ENCODE measurements at places on chromosomes 13 and 19. TPM values are rescaled to one million over a fixed set of nuclear protein-coding genes. Genes with fewer than 3 reads are reported as not detected.

LYL1 gene
- polyA plus RNA-seq, result 2.2 TPM

KLF1 gene
- polyA plus RNA-seq, result not detected

GRCh38 chr13:106440866-106441265 lies 94.6 kb downstream of the EFNB2 start:
- H3K27me3 ChIP-seq, result no peaks in the 10 kb centered on the region
- no peaks in the 10 kb centered on the region for H3K36me3 ChIP-seq
- DNase-seq, result no peak
- H3K27ac ChIP-seq, result no peak overlapping the region
- no peaks in the 10 kb centered on the region for H3K4me1 ChIP-seq

NCAN gene
- 0.03 TPM for polyA plus RNA-seq

DNA sequence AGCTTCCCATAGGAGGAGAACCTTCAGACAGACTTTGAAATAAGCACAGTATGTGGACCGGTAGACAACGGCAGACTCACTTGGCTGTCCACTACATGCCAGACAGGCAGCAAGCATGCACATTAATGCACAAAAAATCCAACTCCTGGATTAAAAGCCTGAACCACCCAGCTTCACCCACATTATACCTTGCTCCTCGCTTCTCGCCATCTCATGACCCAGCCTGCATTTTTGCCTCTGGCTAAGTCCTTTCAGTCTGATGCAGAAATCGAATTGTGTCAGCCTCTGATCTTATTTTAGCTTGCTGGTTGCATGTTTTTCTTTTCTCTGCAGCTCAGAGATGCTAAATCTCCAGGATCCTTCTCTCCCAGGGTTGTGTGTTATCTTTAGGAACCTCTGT lies 358.7 kb downstream of the RFC3 start:
- no peak for DNase-seq
- no peaks in the 10 kb centered on the region for H3K36me3 ChIP-seq
- no peak overlapping the region for H3K27ac ChIP-seq
- peaks cover 10% of the 10 kb centered on the region for H3K4me1 ChIP-seq

DNA sequence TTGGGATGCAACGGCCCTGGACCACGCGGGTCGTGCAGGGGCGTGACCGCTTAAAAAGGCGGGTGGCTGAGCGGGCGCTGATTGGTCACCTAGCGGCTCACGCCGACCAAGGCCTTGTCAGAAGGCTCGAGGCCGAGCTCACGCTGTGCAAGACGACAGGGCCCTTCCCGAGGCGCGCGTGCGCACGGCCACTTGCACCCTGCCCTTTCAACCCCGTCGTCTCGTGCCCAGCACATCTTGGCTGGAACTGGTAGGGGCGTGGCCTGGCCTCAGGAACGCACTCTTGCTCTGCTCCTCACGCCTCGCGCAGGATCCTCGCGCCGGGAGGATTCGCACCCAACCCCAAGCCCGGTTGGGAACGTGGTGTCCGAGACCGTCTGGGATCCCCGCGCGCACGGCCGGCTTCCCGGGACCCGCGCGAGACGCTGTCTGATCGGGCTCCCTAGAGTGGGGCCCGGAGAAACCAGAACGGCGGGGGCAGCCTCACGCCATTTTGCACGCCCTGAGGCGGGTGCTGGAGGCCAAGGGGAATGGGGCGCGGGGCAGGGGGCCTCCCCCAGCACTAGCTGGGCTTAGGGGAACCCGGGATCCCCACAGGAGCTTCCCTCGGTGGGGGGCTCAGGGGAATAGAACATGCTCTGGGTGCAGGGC lies at the start of gene MEIOSIN:
Gene MEIOSIN (plus strand): TSS at position 280 of the 651 bp plus-strand sequence. CDS start 1,938 bp downstream, outside the sequence.
- no peak for DNase-seq
- no peak within 1 kb of the TSS for H3K4me3 ChIP-seq

DNA sequence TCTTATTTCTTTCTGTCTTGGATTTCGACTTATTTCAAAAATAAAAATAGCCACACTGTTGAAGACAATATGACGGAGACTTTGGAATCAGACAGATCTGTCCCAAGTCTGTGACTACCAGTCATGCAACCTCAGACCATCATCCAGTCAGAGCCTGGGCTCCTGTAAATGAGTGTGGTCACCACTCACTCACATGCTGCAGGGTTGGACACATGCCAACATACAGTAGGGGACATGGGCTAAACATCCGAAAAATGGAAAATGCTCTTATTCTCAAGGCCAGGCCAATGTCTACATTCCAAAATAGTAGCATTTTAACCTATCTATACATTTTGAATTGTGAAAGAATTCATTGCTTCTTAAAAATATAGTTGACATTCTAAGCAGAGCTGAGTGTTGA lies 75.5 kb upstream of the EDNRB start:
- no peak overlapping the region for H3K27ac ChIP-seq
- H3K36me3 ChIP-seq, result no peaks in the 10 kb centered on the region
- no peak for DNase-seq
- H3K27me3 ChIP-seq, result no peaks in the 10 kb centered on the region
- H3K4me3 ChIP-seq, result no peak overlapping the region

DNA sequence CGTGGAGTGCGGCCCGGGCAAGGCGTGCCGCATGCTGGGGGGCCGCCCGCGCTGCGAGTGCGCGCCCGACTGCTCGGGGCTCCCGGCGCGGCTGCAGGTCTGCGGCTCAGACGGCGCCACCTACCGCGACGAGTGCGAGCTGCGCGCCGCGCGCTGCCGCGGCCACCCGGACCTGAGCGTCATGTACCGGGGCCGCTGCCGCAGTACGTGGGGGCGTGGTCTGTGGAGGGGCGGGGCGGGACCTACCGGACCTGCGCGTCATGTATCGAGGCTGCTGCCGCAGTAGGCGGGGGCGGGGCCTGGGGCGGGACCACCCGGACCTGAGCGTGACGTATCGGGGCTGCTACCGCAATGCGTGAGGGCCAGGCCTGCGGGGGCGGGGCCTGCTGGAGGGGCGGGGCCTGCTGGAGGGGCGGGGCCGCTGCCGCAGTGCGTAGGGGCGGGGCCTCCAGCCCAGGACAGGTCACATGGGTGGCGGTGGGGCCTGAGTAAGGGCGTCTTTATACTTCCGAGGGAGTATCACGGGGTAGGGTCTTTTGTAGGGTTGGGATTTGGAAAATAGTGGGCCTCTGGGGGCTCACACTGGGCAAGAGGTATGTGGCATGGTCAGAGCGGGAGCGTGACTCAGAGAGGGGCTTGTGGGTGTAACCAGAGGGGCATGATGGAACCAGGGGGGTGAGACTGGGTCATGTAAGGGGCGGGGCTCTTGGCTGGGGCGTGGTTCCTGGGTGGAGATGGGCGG lies 4.3 kb downstream of the FSTL3 start:
- H3K4me1 ChIP-seq, result peaks cover 29% of the 10 kb centered on the region
- no peaks in the 10 kb centered on the region for H3K27me3 ChIP-seq
- peak overlapping the region; percentile 82 for H3K4me3 ChIP-seq
- no peaks in the 10 kb centered on the region for H3K36me3 ChIP-seq
- H3K27ac ChIP-seq, result peak overlapping the region; percentile 93

DNA sequence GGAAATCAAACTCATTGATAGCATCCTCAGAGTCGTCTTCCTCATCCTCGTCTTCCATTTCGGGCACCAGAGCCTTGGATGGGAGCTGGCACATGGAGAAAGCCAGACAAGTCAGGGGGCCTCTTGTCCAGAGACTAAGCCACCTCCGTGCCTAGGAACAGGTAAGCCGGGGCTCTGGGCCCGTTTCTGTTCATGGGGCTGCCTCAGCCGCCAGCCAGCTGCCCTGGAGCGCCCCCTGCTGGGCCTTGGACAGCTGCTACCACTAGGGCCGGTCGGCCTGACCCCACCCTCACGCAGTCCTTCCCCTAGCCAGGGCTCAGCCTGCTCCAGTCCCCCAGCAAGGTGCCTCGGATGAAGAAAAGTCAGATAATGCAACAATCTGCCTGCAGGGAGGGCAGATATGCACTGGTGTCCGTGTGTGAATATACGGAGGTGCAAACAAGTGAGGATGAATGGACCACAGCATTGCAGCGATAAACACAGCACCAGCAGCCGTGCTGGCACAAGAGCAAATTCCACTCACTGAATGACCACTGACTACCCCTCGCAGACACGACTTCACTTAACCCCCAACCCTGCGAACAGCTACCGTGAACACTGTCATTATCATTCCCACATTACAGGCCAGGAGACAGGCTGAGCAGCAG lies 11.9 kb upstream of the PRKD2 start:
- no peaks in the 10 kb centered on the region for H3K27me3 ChIP-seq
- DNase-seq, result peak; percentile 95
- no peak overlapping the region for H3K27ac ChIP-seq
- H3K4me1 ChIP-seq, result peaks cover 10% of the 10 kb centered on the region
- peaks cover 86% of the 10 kb centered on the region for H3K36me3 ChIP-seq

MTUS2 gene
- 1.7 TPM for polyA plus RNA-seq

SYT5 gene
- 0.21 TPM for polyA plus RNA-seq

GRCh38 chr13:79030513-79030912 lies 371.6 kb upstream of the OBI1 start:
- H3K4me3 ChIP-seq, result no peak overlapping the region
- no peaks in the 10 kb centered on the region for H3K27me3 ChIP-seq
- no peaks in the 10 kb centered on the region for H3K4me1 ChIP-seq

- no peaks in the 10 kb centered on the region for H3K27me3 ChIP-seq
- peaks cover 44% of the 10 kb centered on the region for H3K36me3 ChIP-seq
- H3K4me1 ChIP-seq, result peaks cover 4% of the 10 kb centered on the region
- no peak overlapping the region for H3K27ac ChIP-seq
- no peak overlapping the region for H3K4me3 ChIP-seq
- DNase-seq, result peak; percentile 68
Measured at GRCh38 chr19:873084-873483, 13.6 kb downstream of the CFD start.

DNA sequence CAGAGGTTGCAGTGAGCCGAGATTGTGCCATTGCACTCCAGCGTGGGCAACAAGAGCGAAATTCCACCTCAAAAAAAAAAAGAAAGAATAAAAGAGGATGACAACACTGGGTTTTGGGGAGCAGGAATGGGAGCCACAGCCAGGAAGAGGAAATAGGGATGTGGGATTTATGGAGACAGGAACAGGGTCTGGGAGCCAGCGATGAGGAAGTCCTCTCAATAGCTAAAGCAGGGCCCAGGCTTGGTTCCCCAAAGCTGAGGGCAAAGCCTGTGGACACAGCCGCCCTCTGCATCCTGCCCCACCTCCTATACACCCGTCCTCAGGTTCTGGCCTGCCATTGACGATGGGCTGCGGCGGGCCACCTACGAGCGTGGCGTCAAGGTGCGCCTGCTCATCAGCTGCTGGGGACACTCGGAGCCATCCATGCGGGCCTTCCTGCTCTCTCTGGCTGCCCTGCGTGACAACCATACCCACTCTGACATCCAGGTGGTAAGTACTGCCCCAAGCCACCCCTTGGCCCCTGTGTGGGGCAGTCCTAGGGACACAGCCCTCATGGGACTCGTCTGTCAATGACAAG lies 13.6 kb downstream of the HIPK4 start:
- H3K27ac ChIP-seq, result no peak overlapping the region
- H3K36me3 ChIP-seq, result peaks cover 26% of the 10 kb centered on the region
- H3K4me3 ChIP-seq, result no peak overlapping the region
- no peaks in the 10 kb centered on the region for H3K4me1 ChIP-seq
- no peaks in the 10 kb centered on the region for H3K27me3 ChIP-seq
- DNase-seq, result peak; percentile 14

DNA sequence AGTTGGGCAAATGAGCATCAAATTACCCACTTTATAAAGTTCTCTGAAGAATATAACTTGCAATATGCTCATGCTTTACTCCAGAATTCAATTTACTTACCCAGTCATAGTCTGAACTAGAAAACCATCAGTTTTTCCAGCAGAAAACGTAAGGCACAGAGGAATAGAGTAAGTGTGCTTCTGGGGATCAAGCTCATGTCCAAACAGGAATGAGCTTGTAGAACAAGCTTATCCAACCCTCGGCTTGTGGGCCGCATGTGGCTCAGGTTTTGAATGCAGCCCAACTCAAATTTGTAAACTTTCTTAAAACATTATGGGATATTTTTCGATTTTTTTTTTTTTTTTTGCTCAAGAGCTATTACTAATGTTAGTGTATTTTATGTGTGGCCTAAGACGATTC lies 308.5 kb upstream of the KLF12 start:
- H3K36me3 ChIP-seq, result no peaks in the 10 kb centered on the region
- no peak overlapping the region for H3K4me3 ChIP-seq
- no peaks in the 10 kb centered on the region for H3K27me3 ChIP-seq
- DNase-seq, result no peak

- H3K27ac ChIP-seq, result no peak overlapping the region
- DNase-seq, result no peak
- no peak overlapping the region for H3K4me3 ChIP-seq
- no peaks in the 10 kb centered on the region for H3K27me3 ChIP-seq
Measured at GRCh38 chr19:5667751-5668271, 12.5 kb downstream of the MICOS13 start.

FCAR gene
- polyA plus RNA-seq, result not detected

Data from SK-N-SH (cell line).